Stimulated activated CD8-positive, alpha-beta memory T cell treated with anti-CD3 and anti-CD28 coated beads, Interleukin-2, amount 100 ng/mL, for 1 hour (primary cell): ENCODE measurements at places on chromosomes 5 and 9.

GRCh38 chr9:130241198-130241535 lies 24.4 kb upstream of the HMCN2 start:
- DNase-seq = no peak

DNA sequence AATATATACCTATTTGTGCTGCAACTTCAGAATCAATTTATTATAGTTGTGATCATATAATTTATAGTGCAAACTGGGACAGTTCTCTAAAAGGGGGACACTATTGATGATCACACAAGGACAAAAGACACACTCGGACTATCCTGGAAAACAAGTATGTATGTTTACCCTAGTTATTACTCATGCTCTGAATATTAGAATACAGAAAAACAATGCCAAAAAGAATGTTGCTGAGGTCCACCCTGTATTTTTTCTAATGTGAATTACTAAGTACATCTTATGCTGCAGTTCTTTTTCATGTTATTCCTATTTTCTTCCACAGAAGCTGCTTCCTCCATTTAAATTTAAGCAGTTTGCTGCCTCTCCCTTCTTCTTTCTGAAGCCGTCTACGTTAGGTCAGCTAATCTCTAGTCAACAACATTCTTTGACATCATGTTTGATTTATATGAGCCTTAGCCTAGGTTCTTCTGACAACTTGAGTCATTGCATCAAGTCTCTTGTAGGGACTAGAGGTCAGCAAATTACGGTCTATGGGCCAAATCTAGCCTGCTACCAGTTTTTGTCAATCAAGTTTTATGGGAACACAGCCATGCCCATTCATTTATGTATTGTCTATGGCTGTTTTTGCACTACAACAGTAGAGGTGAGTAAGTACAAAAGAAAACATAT lies 40.1 kb upstream of the PPP3R2 start:
- no peak for DNase-seq

GRCh38 chr9:132049323-132049882 lies 30.3 kb downstream of the MED27 start:
- DNase-seq = no peak

- no peak for DNase-seq
These were observed 320.1 kb downstream of the ADGRV1 start for GRCh38 chr5:90878549-90879196.
